Hippocampal formation (tissue), 2 donors: ENCODE measurements at places on chromosomes 12 and 14.

GRCh38 chr14:89484051-89484844 lies 67.2 kb upstream of the FOXN3 start:
- DNase-seq = no peak

- peak; percentile 83 for DNase-seq
These were observed 8.8 kb upstream of the EGLN3 start for GRCh38 chr14:33959692-33960151.

GRCh38 chr14:100569734-100570286 lies 17.4 kb downstream of the BEGAIN start:
- DNase-seq = no peak

DNA sequence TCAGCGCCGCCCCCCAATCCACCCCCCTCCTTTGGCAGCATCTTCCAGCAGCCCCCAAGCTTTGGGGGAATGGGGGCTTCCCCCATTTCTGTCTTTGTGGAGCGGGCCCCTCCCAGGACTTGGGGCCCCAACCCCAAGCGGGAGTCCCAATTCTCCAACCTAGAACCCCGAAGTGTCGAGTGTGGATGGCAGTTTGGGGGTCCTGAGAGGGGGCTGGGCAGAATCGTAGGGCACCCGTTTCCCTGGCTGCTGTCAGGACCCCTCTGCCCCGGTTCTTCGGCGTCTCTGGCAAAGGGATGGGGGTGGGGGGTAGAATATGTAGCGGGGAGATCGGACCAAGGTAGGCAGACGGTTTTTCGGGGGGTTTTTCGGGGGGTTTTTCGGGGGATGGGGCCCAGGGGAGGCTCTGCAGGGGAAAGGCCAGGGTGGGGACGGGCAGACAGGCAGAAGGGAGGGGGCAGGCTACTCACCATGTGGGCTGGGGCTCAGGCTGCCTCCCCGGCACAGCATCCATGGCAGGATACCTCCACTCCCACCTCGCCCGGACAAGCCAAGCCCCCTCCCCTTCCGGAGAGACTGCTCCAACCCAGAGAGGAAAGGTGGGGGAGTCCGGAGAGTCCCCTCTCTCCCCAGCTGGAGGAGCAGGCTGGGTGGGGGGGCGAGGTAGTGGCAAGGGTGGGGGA lies 739 bp downstream of the JPH4 start:
- no peak for DNase-seq

GRCh38 chr12:5921027-5921909 lies 23.8 kb downstream of the ANO2 start:
- no peak for DNase-seq
